Activated CD4-positive, alpha-beta T cell treated with anti-CD3 and anti-CD28 coated beads, Interleukin-10, Interleukin-2, amounts not matched to agents 100 ng/mL and 50 ng/mL, durations not matched to agents 16 hours and 8 hours (primary cell): ENCODE measurements at places on chromosomes 7 and 10.

DNA sequence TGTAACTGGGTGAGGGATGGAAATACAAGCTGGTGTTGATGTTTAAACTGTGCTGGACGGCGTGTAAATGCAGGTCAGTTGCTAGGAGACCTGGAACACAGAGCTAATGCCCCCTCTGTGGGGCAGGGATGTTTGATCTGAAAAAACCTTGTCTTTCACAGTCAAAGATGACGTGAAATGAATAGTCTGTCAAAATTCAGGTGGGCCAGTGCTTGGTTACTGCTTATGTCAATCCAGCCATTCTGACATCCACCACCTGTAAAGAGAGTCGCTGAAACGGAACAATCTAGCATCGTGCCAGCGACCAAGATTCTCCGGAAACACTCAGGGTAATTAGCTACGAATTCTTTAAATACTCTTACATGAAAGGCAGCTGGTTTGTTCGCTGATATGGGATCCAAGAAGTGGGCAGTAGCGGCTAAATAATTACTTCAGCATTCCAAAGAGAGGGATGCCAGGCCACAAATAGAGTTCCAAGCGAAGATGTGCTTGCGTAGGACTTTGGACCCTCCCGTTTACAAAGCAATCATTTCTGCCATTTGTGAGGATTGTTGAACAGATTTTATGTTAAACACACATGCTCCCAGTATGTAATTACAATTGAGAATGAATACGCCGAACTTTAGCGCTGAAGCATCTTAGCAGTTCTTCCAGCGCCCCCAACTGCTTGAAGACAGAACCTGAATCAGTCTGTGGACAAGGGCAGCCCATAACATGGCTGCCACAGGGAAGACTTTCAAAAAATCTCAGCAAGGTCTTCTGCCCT, 7.3 kb upstream of the ASB4 start:
- DNase-seq: peak; percentile 19

DNA sequence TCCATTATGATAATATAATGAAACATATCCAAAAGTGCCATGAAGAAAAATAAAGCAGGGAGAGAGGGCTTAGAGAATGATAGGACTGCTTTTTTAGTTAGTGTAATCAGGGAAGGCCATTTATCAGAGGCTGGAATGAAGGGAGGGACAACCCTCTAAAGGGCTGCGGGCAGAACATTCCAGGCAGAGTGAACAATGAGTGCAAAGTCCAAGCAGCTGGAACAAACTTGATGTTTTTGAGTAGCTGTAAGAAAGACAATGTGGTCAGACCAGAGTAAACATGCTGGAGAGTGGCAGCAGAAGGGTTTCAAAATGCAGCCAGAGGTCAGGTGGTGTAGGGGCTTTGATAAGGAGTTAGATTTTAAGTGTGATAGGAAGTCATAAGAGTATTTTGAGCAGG, 65.6 kb upstream of the CCDC6 start:
- DNase-seq: no peak

DNA sequence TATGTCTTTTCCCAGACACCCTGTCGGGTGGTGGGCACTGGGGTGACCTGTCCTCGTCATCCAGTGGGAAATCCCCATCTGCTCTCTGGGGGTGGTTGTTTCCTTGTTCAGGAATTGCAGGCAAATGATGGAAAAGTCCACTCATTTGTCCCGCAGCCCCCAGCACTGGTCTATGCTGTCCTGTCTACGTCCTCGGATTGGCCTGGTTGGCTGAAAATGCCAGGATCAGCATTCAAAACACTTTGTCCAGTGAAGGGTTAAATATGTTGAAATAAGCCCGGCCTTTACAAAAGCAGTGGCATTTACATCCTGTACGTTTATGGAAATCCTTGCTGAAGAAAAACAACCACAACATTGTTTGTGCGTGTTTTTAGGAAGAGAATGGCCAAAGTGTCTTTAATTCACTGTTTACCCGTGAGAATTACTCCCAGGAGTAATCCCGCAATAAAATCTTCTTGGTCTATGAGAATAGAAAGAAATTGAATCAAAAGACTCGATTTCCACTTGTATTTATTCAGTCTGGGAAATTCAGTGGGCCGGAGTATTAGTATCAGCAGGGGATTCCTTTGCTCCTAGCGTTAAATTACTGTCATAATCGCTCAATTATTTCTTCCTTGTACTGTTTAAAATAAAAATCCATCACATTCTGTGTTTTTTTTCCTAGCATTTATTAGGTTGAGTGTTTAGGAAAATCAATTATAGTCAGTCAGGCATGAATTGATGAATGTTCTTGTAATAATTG, 116.8 kb upstream of the SH2B2 start:
- no peak for DNase-seq

DNA sequence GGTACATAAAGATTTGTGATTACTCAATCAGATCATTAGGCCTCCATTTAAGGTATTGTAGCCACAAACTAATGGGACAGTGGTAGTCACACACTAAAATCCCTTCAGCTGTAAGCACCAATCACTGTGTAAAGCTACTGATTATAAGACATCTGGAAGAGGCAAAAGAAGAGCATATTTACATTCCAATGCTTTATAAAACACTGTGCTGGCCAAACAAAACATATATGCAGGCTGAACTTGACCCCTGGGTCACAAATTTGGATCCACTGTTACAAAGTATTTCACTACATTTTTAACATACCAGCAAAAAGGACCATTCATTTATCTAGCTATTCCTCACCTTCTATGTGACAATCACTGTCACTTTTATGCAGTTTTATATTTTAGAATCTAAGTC, 41.4 kb upstream of the ANLN start:
- DNase-seq: no peak

- DNase-seq: no peak
Observed at GRCh38 chr7:35463176-35463700, 209.3 kb upstream of the TBX20 start.

DNA sequence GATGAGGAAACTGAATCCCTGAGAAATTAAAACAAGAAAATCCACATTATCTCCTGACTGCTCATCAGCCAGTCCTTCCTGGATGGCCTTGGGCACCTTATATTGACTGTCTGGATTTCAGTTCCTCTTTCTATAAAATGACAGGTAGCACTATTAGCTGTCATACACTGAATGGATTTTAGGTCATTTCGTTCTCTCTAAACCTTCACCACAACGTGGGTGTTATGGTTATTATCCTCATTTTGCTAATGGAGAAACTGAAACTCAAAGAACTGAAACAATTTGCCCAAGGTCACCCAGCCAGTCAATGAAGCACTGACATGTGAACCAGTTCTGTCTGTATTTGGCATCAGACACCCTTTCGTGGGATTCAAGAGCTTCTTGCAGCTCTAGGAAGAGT, 193.8 kb downstream of the CYP26A1 start:
- DNase-seq: peak; percentile 40

DNA sequence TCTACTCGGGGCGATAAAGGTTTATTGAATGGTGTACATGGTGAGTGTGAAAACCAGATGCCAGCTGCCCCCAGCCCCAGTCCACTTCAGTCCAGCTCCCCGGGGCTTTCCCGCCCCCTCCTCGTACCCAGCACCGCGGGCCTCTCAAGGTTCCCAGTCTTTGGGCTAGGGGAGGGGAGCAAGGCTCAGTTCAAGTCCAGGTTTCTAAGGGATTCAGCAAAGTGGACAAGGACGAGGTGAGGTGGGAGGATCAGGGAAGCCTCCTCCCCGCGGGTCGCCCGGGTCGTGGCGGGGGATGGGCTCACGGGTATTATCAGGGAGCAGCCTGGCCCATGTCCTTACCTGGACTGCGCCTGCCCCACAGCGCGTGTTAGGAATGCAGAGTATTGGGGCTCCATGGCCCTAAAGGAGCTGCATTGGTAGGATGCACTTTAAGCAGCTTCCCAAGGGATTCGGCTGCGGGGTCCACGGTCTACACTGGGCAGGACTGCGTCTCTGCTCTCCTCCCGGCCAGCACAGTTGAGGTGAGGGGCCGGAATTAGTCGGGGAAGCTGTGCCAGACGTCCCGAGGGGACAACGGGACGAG, 541 bp upstream of the PFKFB3 start:
- no peak for DNase-seq

DNA sequence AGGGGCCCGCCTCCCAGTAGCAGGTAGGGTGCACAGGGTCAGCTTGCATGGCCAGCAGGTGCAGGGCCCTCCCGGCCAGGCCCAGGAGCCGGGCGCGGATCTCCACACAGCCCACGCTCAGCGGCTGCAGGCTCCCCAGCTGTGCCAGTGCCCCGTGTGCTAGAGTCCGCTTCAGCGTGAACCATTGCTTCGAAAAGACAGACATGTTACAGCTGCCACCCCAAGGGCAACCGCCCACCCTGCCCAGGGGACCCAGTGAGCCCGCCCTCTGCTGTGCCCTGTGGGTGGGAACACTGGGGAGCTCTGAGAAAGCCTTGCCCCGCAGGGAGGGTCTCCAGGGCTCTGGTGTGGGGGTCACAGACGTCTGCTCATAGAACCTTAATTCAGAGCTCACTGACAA, 64.3 kb upstream of the NKX6-2 start:
- DNase-seq: no peak
